ENCODE measurements at places on chromosomes 7 and 10.

- DNase-seq, result no peak
Measured at GRCh38 chr10:73857446-73857845, 16.9 kb downstream of the CAMK2G start.

GRCh38 chr10:24008164-24009091 lies 200.5 kb upstream of the KIAA1217 start:
- DNase-seq, result no peak

DNA sequence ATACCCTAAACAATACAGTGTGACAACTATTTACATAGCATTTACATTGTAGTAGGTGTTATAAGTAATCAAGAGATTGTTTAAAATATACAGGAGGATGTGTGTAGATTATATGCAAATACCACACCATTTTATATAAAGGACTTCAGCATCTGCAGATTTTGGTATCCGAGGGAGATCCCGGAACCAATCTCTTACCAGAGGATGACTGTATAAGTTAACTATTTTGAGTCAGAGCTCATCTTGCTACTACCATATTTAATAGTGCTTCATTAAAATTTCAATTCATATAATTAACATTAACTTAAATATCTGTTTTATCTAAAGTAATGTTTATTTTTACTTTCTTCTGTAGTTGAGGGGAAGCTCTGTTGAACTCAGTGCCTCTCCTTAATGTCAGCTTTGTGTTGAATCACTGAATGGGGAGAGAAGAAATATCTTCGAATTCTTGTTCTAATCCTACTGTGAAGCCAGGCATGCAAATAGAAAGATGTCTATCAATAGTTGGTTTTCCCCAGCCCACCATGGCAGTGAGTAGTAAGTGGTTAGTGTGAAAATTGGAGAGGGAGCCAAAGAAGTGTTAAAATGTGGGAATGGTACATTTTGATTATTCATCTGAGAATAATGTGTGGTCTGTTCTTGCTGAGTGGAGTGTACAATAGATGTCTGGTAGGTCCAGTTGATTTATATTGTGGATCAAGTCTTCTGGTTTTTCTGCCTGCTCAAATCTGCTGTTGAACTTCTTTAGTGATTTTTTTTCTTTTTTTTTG lies 90.1 kb upstream of the CYP26C1 start:
- DNase-seq, result no peak

- no peak for DNase-seq
Measured at GRCh38 chr7:157944734-157945291, 608.0 kb downstream of the DNAJB6 start.

GRCh38 chr7:17301471-17302456 lies 3.3 kb downstream of the AHR start:
- DNase-seq, result no peak

- DNase-seq, result no peak
Measured at GRCh38 chr10:103566536-103566935, 73.0 kb downstream of the NEURL1 start.

GRCh38 chr7:34128762-34129161 lies 223.4 kb downstream of the BMPER start:
- no peak for DNase-seq

DNA sequence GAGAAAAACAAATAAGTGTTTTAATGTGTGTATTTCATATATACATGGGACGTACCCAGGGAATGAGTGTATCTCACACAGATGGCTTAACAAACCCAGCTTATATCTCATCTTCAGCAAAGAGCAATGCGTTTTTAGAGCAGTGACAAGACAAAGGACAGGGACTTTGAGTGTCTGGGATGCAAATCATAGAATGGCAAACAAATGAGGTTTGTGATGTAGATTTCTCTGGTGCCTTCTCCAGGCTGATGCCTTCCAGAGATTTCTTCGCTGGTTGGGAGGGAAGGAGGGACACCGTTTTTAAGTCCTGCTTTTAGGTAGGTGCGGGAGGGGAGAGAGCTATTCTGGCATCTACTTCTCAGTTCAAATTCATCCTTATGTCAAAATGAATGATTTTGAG lies 16.6 kb downstream of the LANCL2 start:
- no peak for DNase-seq

DNA sequence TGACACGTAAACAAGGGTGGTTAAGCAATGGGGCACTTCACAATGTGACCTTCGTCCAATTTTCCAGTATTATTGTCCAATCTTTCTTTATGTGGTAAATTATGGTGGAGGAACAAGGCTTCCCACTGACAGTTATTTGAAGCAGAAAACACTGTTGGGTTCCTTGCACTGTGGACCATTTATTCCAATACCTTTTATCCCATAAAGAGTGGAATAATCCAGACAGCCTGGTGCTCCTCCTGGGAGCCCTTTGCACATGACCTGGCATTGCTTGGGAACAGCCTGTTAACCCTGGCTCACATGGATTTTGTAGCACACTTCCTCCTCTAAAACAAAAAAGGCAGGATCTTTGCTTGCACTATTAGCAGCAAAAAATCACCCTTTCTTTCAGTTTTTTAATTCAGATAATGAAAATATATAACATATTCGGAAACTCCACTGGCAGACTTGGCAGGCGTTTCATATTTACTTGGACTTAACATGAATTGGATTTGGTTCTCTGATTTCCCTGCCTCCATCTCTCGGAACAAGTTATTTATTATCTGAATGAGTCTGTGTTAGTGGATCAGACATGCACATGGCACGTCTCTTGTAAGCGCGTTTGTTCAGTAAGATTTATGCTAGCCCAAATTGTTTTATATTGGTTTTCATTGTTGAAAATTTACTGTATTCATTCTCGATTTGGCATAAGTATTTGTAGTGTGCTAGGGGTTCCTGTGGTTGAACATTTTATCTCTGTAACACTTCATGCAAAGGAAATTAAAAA lies 59.3 kb downstream of the BMPER start:
- DNase-seq, result no peak

DNA sequence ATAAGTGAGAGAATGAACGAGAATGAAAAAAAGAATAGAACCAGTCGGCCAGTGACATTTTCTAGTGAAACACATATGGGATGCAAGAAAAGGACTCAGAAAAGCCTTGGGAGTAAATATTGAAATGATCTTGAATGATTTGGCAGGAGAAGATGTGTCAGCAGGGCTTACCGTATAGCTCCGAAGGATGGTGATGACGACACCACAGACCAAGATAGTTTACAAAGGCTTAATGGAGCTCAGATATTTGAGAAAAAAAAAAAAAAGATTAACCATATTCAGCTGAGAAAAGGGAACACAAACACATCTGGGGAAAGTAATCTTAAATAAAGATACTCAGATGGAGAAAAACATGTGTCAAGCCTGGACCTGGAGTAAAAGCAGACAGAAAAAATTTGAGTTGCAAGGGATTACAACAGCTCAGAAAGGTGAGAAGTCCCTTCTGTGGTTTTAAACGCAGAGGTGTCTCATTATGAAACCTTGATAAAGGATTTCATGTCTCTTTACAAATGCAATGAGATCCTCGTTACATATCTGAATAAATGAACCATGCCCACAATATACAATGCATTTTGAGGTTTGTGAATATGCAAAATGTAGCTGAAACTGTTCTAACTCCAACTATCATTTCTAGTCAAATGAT lies 36.0 kb downstream of the DNAJB9 start:
- DNase-seq, result no peak

Measured in glomerular endothelial cell (primary cell).